ENCODE measurements at places on chromosomes 12 and 14.

DNA sequence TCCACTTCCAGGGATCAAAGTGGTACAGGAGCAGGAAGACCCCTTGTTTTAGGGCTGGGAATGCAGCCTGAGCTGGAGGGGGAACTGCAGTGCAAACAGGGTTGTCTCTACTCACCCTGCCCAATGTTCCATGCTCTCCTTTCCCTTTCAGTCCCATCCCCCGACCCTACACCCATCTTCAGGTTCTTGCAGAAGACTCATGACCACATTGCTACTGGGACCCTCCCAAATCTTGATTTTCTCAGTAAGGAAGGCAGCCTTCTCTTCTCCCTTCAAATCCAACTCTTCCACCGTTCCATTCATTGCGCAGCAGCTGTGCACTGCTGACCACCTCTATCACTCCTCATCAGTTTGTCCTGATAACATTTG is 1.9 kb downstream of the SERPINA11 start:
- DNase-seq, result no peak

GRCh38 chr14:37599507-37600368 is 4.3 kb downstream of the TTC6 start:
- DNase-seq, result no peak

GRCh38 chr14:77066578-77067172 is 31.4 kb upstream of the CIPC start:
- DNase-seq, result no peak

GRCh38 chr12:115943630-115944391 is 333.7 kb downstream of the MED13L start:
- no peak for DNase-seq

GRCh38 chr12:106119301-106119700 is 19.5 kb downstream of the NUAK1 start:
- no peak for DNase-seq

DNA sequence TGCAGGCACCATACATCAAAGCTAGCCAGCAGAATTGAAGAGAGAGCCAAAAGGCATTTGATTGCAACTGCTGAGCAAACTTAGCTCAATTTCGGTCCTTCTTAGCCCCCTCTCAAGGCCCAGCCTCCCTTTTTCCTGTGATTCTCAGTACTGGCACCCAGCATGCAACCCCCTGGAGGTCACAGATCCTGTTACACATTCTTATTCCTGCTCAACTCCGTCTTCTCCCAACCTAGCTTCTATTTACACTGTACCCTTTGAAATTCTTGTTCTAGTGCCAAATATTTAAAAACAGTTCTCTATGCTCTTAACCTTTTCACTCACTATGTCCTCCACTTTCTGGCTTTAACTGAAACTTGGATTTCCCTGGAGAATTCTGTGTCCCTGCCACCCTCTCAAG is 131.3 kb upstream of the CPSF6 start:
- no peak for DNase-seq

DNA sequence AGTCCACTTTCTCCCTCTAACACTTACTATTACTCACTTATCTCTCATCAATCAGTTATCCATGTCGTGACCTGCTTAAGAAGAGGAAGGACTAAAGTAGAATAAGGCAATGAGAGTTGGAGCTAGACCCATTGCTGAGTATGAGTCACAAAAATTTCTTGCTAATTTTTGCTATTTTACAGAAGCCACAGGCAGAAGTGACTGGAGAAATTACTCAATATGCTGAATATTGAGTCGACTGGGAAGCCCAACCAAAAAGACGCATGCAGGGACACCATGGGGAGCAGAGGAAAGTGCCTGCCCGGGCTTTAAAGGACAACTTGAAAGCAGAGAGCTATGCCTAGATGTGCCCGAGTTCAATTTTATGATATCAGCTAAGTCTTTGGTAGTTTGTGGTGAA is 115.4 kb upstream of the FOXG1 start:
- no peak for DNase-seq

DNA sequence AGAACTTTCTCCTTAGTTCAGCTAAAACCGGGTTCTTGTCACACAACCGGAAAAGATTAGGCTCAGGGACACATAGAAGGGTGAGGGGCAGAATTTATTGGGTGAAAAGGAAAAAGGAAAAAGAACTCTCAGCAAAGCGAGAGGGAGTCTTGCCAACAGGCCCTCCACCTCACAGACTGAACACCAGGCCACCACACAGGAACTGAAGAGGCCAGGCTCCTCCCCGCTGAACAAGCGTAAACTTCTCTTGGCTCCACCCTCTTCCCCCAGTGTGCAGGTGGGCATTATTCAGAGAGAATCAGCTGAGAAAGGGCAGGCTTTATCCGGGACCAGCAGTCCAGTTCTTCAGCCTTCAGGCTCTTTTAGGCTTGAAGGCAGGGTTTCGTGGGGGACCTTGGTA is 125.6 kb upstream of the FGD4 start:
- no peak for DNase-seq

GRCh38 chr12:62784576-62784975 is 150.4 kb downstream of the PPM1H start:
- no peak for DNase-seq

DNA sequence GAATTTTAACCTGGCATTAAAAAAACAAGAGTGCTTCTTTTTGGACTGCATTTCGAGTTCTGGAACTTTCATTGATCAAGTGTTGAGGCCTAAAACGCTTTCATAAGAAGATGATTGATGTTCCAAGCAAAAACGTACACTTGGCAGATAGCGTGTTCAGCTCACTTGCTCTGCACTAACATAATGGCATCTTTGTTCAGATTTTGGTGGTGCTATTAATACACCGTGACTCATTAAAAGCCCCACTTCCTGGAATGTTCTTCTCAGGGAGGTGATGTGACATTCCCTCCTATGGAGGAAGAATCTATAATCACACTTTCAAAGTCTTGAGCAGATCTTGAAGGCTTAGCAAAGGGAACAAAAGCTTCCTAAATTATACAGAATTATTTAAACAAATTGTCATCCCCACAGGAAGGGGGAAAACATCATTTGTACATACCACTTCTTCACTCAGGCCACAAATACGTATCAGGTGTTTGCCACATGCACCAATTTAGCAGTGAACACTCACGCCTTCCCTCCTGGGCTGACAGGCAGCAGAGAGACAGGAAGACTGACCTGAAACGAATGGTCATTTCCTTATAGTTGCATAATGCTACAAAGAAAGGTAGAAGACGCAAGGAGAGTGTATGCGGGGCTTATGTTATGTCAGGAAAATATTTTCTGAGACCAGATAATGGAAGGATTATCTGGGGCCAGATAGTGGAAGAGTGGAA is 15.4 kb downstream of the HSP90AA1 start:
- DNase-seq, result no peak

DNA sequence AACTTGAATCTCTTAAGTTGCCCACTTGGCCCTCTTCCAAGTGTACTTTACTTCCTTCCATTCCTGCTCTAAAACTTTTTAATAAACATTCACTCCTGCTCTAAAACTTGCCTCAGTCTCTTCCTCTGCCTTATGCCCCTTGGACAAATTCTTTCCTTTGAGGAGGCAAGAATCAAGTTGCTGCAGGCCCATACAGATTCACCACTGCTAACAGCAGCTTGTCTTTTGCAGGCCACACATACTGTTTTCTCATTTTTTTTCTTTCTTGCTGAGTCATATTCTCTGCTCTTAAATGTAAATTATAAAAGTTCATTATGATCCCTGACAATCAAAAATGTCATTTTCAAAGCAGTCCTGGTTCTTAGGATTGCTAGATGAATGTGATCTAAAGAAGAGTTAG is 1820.8 kb upstream of the FLRT2 start:
- DNase-seq, result no peak

DNA sequence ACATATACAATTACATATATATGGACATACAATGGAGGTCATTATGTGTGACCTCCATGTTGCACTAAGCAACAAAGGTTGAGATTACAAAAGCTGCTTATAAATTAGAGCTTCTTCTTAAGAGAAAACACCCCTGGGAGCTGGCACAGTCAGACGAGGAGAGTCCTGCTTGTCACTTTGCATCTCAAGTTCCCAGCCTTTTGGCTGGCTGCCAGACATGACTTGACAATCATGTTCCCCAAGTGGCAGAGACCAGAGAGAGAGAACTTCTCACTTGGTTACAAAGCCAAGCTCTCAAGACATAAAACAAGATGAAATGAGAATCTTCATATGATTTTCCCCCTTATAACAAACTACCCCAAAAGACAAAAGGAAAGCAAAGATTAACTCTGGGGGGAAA is 8.5 kb upstream of the SYNJ2BP start:
- no peak for DNase-seq

DNA sequence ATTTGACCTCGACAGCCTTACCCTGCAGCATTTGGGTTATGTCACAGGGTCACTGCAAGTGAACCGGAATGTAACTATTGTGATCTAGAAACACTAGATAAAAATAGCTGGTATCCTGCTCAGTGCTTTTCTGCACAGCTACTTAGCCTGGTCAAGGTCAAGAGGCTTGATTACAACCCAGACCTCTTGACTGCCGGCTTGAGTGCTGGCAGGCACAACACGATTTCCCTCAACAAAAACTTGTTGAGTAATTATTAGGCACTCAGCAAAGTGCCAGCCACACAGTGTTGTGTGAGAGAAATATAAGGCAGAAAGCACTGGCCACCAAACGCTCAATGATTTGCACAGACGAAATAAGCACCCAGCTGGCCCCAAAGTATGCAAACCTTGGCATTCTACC is 156.7 kb downstream of the NUAK1 start:
- DNase-seq, result no peak

DNA sequence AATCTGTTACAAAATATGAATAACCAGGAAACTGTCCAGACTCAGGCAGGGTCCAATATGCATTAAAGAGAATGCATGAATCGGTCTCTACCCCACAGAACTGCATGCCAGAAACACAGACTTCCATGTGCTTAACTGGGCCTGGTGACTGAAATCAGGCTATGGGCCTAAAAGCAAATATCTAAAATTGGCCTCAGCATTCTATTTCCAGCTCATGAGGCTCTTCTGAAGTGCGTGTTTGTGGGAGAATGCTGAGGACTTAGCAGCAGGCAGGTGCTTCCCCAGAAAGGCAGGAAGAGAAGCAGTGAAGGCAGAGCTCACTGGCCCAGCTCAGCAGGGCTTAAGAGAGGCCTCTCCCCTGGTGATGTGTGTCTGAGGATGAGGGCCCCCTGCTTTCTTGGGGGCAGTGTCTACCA is 48.5 kb downstream of the ADGRD1 start:
- DNase-seq, result no peak

GRCh38 chr14:84458881-84459280 is 1071.1 kb upstream of the FLRT2 start:
- DNase-seq, result no peak

- peak; percentile 81 for DNase-seq
Observed at GRCh38 chr12:51047655-51048540, at the start of gene LETMD1. LETMD1 (plus strand) TSS chr12:51048327; CDS start chr12:51048357, 30 bp downstream.

- no peak for DNase-seq
Observed at GRCh38 chr14:104392396-104393198, 187.0 kb upstream of the C14orf180 start.

DNA sequence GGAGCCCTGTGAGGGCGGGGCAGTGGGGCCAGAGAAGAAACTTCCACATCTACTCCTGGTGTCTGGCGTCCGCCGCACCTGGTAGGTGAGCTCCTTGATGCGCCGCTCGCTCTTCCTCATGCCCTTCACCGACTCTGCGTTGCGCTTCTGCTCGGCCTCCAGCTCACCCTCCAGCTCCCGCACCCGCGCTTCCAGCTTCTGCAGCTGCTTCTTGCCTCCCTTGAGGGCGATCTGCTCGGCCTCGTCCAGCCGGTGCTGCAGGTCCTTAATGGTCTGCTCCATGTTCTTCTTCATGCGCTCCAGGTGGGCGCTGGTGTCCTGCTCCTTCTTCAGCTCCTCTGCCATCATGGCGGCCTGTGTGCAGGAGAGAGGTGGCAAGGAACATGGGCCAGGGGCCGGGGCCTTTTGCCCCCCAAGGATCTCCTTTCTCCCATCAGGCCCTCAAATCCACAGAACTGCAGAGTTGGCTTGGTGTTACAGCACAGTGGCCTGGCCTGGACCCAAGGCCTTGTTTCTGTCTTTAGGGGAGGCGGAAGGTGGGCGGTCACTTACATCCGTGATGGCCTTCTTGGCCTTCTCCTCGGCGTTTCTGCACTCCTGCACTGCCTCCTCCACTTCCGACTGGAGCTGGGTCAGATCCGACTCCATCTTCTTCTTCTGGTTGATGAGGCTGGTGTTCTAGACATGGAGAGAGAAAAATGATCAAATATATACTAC is 7.7 kb downstream of the CMTM5 start:
- no peak for DNase-seq

Data from activated CD4-positive, CD25-positive, alpha-beta regulatory T cell (primary cell).